Fibroblast of lung (primary cell): ENCODE measurements at places on chromosomes 12 and 14. TPM values are rescaled to one million over a fixed set of nuclear protein-coding genes. Genes with fewer than 3 reads are reported as not detected.

DNA sequence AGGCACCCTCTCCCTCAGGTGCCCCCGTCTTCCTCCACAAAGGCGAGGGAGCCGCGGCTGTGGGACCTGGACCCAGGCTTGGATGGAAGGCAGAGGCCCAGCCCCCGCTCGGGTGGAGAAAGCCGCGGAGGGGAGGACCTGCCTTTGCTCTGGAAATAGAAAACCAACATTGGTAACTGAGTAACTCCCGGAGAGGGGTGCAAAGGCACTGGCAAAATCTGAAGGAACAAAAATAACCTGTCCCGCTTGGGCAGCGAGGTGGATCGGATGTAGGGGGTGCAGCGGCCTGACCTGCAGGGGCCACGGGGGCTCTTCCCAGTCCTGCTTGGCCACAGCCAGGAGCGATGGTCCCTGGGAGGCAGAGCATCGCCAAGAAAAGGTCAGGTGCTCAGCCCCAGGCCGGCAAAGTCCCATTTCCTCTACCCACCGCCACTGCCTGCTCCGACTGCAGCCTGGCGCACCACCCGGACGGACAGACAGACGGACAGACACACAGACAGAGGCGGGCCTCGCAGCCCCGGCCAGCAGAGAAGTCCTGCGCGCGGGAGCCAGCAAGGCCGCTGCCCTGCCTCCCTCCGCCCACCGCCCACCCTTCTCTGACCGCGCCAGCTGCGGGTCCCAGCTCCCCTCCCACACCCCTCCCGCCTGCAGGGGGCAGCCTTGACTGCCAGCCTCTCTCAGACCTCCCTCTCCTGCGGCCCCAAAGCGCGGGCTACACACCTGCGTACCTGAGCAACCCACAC lies 21.4 kb upstream of the TMEM106C start:
- no peak for DNase-seq

GRCh38 chr14:45492876-45493275 lies 239.9 kb upstream of the MIS18BP1 start:
- no peak for DNase-seq

Gene SERPINA9
- polyA plus RNA-seq: not detected in 2 replicates

DNA sequence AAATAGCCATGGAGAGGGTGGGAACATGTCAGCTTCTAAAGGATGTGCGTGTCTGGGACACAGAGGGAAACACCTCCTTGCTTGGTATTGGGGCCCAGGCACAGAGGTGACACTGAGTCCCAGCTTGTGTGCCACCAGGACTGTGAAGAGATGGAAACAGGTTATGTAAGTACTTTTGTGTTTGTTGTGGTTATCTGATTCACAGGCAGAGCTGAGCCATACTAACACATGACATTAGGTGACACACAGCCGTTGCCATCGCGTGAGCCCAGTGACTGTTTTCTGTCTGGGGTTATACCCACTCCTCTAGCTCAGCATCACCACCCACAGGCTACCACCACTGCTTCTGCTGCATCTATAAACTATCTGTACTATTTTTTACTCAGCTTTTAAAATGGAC lies 12.1 kb upstream of the FLVCR2 start:
- no peak for DNase-seq

Gene LBHD2
- not detected in 2 replicates for polyA plus RNA-seq

DNA sequence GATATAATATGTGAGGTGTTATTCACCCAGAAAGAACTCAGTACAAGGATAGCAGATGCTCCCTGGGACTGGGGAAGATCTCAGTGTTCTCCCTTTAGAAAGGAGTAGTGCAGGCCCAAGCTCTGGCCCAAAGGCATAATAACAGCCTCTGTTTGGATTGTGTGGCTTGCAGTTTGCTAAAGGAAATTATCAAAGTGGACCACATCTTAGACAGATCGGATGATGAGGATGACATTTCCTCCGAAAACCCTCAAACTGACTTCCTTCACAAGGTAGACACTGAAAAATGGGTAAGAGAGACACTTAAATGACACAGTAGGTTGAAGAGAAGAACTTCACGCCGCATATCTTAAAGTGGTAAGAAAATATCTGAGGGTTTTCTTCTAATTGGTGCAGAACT lies 26.1 kb downstream of the SMCO2 start:
- DNase-seq: no peak

- DNase-seq: no peak
These were observed 88.9 kb downstream of the NTF3 start for GRCh38 chr12:5520831-5521230.

- DNase-seq: no peak
These were observed 2.1 kb upstream of the PDZRN4 start for GRCh38 chr12:41186026-41186425.

DNA sequence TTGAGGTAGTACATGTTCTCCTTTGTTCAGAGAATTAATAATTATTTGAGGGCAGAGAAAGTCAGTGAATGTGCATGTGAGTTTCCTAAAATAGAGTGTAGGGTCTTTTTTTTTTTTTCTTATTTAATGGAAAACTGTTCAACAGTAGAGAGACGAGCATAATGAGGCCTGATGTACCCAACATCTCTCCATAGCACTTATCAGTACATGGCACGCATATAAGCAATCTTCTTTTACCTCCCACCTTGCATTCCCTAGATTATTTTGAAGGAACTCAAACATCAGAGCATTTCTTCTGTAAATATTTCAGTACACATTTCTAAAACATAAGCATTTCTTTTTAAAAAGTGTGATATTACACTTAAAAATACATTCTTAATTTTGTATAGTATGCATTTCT lies 87.8 kb downstream of the KTN1 start:
- DNase-seq: no peak

Gene KLHL33
- polyA plus RNA-seq: 0.09 and 0.17 TPM in 2 replicates

GRCh38 chr12:51217968-51218606 lies at the start of gene POU6F1:
Gene POU6F1, minus strand, starts transcription at chr12:51218062. Its CDS starts 11,226 bp downstream, at chr12:51206836.
- DNase-seq: peak; percentile 81

- no peak for DNase-seq
These were observed 24.9 kb upstream of the ZDHHC17 start for GRCh38 chr12:76738824-76739579.

DNA sequence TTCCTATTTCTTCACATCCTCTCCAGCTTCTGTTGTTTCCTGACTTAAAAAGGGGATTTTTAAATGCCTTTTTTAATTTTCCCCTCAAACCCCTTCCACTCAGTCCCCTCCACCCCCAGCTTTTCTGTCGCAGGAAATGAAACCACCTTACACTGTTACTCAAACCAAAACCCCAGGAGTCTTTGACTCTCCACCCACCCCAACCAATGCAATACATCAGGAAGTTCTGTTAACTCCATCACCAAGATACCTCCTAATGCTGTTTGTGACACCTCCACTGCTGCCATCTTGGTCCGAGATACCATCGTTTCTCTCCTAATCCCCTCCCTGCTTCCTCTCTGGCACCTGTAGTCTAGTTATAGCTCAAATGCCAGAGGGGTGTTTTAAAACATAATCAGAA lies 25.4 kb upstream of the CPM start:
- DNase-seq: no peak

DNA sequence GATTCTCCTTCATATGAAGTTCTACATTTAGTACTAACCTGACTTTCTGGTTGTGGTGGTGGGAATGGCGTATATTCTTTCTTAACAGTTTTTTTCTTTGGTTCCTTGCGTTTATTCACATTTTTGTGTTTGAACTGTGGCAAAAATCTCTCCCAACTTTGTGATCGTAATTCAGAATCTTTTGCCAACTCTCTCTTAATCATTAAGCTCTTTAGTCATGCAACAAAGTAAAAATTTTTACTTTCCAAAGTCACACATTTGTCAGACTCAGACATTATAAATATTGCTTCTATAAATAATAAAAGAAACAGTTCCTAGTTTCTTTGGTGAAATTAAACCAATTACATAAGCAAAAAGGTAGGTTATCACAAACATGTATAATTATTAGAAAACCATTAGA lies 7.5 kb downstream of the KRR1 start:
- DNase-seq: no peak

GRCh38 chr14:97517566-97518234 lies 720.5 kb downstream of the VRK1 start:
- no peak for DNase-seq

Gene CLMN
- 0.26 and 2.7 TPM in 2 replicates for polyA plus RNA-seq

Gene MIP
- polyA plus RNA-seq: not detected in 2 replicates

Gene APOF
- not detected in 2 replicates for polyA plus RNA-seq

Gene CDK2
- 32.5 and 43.5 TPM in 2 replicates for polyA plus RNA-seq

- no peak for DNase-seq
These were observed 95.3 kb downstream of the BICD1 start for GRCh38 chr12:32201976-32202375.

DNA sequence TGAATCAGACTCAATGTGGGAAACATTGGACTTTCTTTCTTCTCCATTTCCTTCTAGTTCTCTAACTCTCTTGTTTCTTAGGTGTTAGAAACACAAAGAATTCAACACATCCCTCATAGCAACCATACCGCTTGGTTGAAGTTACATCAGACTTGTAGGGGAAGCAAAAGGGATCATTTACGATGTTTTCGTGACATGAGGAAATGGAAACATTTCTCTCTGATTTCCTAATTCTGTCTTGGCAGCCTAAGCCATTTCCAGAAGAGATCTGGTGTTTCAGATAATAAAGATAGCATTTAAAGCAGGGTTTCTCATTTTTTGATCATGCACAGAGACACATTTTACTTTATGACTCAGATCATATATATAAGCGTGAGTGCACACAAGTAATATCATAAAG lies 202.0 kb downstream of the TMEM132C start:
- no peak for DNase-seq

Gene TMEM52B
- polyA plus RNA-seq: 0.53 and 5.7 TPM in 2 replicates

DNA sequence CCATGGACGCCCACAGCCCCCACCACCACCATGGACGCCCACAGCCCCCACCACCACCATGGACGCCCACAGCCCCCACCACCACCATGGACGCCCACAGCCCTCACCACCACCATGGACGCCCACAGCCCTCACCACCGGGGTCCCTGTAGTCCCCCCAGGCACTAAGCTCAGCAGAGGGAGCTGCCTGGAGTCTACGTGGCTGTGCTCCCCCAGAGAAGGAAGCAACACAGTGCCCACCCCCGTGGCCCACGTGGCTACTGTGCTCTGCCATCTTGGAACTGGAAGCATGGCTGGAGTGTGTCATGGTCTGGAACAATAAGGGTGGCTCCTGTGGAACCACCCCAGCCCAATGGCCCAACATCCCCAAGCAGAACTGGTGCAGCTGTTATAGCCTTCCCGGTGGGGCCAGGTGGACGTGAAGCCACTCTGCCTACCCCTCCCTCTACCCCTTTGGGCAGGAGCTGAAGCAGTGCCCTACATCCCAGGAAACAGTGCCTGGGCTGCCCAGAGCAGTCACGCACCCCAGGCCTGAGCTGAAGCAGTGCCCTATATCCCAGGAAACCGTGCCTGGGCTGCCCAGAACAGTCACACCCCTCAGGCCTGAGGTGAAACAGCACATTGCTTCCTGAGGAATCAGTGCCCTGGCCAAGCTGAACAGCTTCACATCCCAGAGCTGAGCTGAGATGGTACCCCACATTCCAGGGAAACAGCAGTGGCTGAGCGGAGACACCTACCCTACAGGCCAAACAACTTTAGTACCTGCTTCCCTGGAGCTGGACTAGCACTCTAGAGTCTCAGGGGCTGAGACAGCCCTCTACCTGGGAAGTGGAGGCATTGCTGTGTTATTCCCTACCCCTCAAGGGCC lies 9.0 kb upstream of the SFSWAP start:
- DNase-seq: no peak

Gene LRP1-AS
- polyA plus RNA-seq: not detected in 2 replicates

DNA sequence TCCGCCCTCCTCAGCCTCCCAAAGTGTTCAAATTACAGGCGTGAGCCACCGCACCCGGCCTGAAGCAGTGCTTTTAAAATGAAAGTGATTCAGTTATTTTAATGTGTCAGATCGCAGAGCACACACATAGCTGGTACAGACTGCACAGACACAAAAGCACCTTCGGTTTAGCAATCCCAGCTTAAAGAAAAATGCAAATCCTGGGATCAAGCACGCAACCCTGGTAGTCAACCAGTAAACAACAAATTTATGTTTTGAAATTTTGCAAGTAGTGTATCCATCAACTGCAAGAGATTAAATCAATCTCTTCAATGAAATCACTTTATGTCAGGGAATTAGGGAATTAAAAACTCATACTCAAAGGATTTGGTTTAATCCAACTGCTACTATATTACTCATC lies 28.4 kb downstream of the SLC38A1 start:
- no peak for DNase-seq

GRCh38 chr14:103091041-103091882 lies 3.3 kb upstream of the EXOC3L4 start:
- DNase-seq: peak; percentile 19

Gene HOXC13
- polyA plus RNA-seq: not detected in 2 replicates

DNA sequence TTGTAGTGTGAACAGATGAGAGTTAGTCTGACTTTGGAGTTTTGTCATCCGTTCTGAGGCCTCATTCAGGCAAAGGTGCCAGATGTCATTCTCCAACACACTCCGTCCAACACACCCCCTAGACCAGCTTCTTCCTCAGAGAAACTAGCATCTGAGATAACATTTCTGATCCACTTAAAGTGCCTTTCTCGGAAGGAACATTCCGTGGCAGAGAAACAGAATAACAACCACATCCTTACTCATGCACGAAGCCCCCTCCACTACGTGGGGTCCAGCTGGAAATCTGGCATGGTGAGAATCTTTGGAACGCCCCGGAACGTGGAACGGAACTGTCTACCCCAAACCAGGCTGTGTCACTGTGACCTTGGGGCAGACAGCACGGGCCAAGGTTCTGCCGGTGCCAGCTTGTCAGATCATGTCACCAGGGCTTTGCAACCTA lies 17.0 kb upstream of the BCL7A start:
- no peak for DNase-seq

DNA sequence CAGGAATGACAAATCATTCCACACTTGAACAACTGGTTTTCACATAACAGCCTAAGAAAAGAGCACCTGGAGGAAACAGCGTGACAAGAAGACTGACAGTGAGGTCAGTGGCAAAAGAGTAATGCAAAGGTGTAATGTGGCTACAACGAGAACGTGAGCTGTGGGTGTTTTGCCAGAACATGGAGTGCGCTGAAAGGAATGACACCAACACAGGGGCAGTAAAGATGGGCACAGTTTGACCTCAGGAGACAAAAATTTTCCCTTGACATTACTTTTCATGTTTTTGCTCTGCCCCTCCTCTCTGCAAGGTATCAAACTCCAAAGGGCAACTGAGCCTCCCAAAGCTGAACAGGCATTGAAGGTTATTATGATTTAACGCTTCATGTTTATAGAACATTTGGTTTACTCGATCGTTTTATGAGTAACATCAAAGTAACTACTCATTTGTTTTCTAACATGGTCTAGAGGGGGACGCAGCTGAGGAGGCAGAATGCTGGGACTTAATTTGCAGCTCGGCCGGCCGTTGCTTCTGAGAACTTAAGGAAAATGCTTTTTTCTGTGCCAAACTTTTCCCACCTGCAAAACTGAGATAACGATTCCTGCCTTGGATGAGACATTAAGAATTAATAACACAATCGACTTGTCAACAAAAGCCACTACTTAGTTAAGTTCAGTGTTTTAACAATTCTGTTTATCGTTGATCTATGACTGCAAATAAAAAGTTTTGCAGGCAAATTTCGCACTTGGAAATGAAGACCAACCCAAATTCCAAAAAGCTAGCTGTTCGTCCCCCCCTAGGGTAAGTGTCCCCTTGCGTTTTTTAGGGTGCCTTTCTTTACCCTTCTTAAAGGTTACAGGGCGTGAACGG lies 954 bp downstream of the HAUS4 start:
- DNase-seq: peak; percentile 21
